GM04503 (cell line): ENCODE measurements at places on chromosomes 2 and 18.

GRCh38 chr2:144490017-144490416 is 29.9 kb downstream of the ZEB2 start:
- DNase-seq, result no peak

- no peak for DNase-seq
These were observed 102.6 kb downstream of the DGKD start for GRCh38 chr2:233456934-233457333.

GRCh38 chr2:192536922-192537624 is 342.3 kb upstream of the TMEFF2 start:
- no peak for DNase-seq

GRCh38 chr2:164837807-164838206 is 3.8 kb downstream of the COBLL1 start:
- no peak for DNase-seq

DNA sequence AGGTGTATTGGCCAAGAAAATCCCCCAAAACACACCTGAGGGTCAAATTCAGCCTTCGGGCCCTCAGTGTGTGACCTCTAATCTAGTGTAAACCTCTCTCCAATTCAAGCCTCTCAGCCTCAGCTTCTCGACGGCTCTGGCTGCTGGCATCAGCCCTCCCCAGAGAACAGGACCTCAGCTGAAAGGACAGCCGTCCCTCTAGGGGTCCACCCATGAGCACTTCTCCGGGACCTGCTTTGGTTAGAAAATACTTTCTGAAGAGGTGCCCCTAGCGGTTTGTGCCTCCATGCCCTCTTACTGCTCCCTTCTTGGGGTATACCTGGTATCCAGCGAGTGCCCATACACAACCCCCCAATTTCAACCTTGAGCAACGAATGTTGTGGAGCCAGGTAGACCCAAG is 48.8 kb downstream of the INHBB start:
- DNase-seq, result no peak

DNA sequence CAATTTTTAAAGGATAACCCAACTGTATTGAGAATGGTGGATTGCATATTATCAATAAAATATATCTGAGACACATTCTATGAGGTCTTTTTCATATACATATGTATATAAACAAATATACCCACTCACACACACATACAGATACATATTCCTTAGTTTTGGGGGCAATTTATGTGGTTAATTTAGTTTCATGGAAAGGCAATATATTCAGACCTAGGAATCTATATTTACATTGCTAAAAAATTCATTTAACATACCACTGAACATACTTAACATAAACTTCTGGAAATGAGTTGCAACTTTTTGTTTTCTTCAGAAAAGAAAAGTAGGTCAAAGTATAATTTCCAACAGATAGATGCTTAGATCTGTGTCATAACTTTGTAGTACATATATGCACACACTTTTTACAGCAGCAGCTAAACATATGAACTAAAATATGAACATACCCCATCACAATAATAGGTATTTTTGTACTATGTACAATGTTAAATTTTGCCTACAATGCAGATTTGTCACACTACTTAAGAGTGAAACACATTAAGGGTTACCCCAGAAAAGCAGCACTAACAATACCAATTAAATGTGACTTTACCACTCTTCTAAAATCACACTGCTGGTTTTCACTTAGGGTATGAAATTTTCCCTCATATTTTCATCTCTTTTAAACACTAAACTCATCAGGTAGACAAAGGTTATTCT is 23.0 kb downstream of the HEATR5B start:
- no peak for DNase-seq

DNA sequence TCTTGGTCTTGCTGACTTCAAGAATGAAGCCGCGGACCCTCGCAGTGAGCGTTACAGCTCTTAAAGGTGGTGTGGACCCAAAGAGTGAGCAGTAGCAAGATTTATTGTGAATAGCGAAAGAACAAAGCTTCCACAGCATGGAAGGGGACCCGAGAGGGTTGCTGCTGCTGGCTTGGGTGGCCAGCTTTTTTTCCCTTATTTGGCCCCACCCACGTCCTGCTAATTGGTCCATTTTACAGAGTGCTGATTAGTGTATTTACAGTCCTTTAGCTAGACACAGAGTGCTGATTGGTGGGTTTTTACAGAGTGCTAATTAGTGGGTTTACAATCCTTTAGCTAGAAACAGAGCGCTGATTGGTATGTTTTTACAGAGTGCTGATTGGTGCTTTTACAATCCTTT is 88.0 kb upstream of the LTBP1 start:
- no peak for DNase-seq

DNA sequence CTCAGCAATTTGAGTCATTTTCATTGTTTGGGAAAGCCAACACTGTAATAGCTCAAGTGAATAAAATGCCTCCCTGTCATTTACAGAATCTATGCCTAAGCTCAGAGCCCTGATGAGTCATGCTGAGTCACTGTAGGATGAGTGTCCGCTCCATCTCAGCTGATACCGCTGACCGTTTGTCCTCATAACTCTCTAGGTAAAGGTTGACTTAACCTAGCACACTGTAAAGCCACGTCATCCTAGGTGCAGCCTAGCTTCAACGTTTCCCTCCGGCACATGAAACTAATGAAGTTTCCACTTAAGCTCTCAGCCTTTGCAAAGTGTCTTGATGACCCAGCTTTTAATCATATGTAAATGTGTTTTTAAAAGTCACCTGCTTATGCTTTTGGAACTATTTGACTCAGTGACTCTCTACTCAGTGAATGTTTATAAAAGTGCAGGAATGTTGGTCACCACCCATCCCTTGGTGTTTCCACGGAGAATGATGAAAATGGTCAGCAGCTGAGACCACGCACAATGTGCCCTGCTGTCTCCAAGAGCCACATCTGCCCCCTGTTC is 154.0 kb downstream of the PMAIP1 start:
- DNase-seq, result peak; percentile 87

DNA sequence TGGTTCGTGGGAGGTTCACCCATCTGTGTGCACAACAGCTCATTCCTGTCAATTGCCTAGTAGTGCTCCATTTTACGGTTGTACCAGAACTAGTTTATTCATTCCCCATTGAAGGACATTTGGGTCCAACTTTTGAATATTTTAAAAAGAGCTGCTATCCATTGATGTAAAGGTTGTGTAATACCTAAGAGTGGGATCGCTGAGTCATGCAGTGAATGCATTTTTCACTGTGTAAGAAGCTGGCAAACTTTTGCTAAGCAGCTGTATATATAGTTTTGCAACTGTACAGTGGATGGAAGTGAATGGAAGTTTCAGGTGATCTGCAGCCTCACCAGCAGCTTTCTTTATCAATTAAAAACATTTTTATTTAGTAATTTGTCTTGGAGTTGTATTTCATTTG is 104.5 kb downstream of the DCDC2C start:
- no peak for DNase-seq

- DNase-seq, result no peak
These were observed 24.0 kb downstream of the CROCC2 start for GRCh38 chr2:240930096-240930630.

- no peak for DNase-seq
These were observed 7.6 kb downstream of the RFX8 start for GRCh38 chr2:101467306-101467705.

DNA sequence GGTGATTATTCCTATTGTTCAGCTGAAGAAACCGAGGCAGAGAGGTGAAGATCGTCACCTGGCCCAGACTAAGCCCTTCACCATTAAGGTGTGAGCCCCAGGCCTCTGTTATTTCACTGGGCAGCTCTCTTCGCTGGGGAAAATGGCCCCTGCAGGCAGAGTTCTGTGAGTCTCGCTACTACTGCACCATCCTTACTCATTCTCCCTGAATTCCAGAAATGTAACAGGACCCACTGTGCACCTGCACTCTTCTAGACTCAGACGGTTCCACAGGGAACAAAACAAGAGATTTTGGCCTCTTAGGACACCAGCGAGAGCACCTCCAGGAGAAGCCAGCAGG is 147.7 kb upstream of the GLI2 start:
- no peak for DNase-seq

DNA sequence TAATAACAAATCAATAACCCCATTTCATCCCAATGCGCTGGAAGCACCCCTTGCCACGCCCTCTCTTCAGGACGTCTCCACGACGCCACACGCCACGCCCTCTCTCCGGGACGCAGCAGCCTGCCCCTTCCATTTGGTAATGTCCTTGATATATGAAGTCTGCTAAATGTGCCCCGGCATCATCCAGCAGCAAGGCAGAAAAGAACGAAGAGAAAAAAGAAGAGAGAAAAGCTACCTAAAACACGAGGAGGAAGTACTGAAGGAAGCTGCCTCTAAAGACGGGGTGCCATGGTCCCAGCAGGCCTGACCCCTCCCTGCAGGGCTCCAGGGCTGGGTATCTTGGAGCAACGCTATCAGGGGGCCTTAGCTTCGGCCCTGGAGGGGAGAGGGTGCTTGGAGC is 41.8 kb downstream of the CNGA3 start:
- no peak for DNase-seq

DNA sequence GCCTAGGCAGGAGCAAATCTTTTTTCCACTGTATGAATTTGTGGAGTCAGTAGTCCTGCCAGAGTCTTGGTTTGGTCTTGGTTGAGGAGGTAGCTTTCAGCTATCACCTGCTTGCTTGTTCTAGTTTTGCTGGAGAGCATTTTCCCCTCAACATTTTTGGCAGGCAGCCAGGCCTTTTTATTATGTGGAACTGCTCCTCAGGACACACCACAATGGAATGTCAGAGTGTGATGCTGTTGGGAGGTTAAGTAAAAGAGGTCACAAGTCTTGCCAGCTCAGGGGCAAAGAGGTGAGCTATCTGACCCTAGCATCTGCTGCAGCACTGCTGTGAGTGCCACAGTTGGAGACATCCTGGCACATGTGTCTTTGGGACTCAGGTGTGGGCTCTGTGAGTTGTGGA is 258.0 kb downstream of the CNTNAP5 start:
- DNase-seq, result peak; percentile 3

DNA sequence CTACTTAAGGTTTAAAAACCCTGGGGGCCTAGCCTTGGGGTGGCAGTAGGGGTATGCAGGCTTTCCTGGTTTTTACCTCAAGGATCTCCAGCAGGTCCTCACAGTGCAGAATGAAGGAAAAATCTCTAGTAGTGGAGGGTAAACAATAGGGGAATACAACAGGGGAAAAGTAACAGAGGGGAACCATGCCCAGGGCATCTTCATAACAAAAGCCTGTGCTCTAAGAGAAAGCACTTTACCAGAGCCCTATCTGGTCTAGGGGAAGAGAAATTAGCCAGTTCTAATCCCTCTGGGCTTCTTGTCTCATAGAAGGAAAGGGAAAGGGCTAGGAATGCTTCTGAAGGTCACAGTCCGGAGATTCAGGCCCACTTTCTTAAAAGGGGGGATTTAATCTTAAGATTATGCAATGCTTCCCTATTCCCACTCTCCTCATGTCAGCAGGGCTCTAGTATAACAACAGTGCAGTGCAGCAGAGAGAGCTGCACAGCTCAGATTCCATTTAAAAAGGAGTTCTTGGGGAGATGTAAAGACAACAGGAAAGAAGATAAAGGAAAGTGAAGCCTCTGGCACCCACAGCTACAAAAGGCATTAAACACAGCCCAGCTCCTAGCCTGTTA is 149.0 kb upstream of the CYP1B1 start:
- no peak for DNase-seq

GRCh38 chr2:46847185-46847710 is 68.4 kb downstream of the MCFD2 start:
- peak; percentile 89 for DNase-seq

GRCh38 chr2:69847068-69847828 is 17.8 kb downstream of the GMCL1 start:
- DNase-seq, result no peak

- no peak for DNase-seq
These were observed 3.8 kb downstream of the VSNL1 start for GRCh38 chr2:17544256-17544655.

GRCh38 chr2:55116598-55116964 is 66.3 kb upstream of the RTN4 start:
- no peak for DNase-seq

DNA sequence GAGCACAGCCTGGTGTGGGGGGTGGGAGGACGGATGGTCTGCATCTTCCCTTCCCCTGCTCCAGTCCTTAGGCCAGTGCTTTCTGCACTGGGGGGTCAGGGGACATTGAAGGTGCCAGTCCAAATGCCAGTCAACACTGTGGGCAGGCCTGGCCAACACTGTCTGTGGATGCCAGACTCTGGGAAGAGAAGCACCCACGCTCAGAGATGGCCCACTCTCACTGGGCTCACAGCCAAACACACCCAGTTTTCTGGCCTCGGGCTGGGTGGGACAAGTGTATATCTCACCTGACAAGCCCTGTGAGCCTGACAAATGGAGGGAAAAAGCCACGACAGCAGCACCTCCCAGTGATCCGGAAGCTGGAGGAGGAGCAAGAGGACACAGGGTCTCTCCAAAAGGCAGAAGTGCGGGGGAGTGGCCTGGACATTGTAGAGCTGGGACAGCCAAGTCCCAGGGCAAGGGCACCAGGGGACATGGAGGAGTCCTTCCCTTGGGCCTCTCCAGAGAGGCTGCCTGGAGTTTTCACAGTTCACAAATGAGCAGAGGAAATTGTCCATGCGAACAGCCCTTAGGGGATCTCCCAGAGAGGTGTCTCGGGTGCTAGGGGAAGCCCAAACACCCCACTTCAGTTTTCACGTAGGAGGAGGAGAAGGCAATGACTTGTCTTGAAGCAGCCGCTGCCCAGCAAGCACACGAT is 79.3 kb downstream of the SDC1 start:
- no peak for DNase-seq

GRCh38 chr2:129056959-129057317 is 738.3 kb upstream of the HS6ST1 start:
- DNase-seq, result no peak

DNA sequence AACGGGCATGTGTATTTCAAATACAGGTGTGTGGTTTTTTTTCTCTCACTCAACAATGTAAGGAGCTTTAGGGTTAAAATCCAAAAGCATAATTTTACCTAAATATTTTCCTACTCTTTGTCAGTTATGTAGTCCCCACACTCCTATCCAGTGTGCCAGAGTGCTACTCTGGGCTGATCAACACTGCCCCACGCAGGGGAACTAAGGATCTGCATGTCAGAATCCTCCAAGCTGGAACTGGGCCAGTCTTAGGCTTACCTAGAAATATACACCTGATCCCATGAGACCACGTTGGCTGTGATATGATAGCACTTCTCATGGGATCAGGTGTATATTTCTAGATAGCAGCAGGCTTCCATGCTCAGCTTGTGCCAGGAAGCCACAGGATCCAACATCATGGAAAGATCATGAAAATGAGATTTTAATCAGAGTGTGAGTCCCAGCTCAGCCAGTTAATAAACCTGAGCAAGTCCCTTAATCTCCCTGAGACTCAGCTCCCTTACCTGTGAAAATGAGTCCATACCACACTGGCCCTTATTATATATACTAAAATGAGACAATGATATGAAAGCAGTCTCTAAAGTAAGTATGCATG is 29.7 kb downstream of the CCDC141 start:
- DNase-seq, result no peak

GRCh38 chr2:134718023-134718816 is 580 bp downstream of the TMEM163 start:
- no peak for DNase-seq
